Colonic mucosa (tissue), 4 donors: ENCODE measurements at places on chromosomes 7 and 10. TPM values are rescaled to one million over a fixed set of nuclear protein-coding genes. Genes with fewer than 3 reads are reported as not detected.

NOLC1 gene
- 68.2 TPM for total RNA-seq

DNA sequence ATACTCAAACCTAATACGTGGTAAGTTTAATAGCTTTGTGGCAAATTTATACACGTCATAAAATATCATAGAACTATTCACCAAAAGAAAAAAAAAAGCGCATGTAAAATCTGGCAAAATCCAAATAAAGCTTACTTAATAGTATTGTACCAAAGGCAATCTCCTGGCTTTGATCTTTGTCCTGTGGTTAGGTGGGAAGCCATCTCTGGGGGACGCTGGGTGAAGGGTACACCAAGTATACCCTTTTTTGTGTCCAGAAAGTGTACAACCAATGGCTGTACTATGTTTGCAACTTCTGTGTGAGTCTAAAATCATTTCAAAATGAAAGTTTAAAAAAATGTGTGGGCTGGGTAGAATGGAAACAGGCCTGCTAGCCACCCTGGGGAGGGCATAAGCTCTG, 47.6 kb upstream of the ENO4 start:
- H3K4me3 ChIP-seq = no peak overlapping the region
- H3K27ac ChIP-seq = no peak overlapping the region
- DNase-seq = no peak
- no peaks in the 10 kb centered on the region for H3K4me1 ChIP-seq

- DNase-seq = no peak
- H3K4me1 ChIP-seq = no peaks in the 10 kb centered on the region
- peaks cover 12% of the 10 kb centered on the region for H3K27me3 ChIP-seq
- no peak overlapping the region for H3K4me3 ChIP-seq
These were observed 60.6 kb upstream of the UBE3C start for GRCh38 chr7:157077986-157078644.

- no peaks in the 10 kb centered on the region for H3K4me1 ChIP-seq
- no peak overlapping the region for H3K4me3 ChIP-seq
- H3K36me3 ChIP-seq = no peaks in the 10 kb centered on the region
- H3K27me3 ChIP-seq = no peaks in the 10 kb centered on the region
- no peak for DNase-seq
- no peak overlapping the region for H3K27ac ChIP-seq
These were observed 149.5 kb upstream of the PHF14 start for GRCh38 chr7:10824154-10824553.
